ENCODE measurements at places on chromosomes 6 and 20.

- no peak for DNase-seq
Observed at GRCh38 chr6:8079126-8079525, 14.9 kb upstream of the BLOC1S5 start.

- DNase-seq: no peak
Observed at GRCh38 chr20:1121429-1121828, 3.0 kb downstream of the PSMF1 start.

DNA sequence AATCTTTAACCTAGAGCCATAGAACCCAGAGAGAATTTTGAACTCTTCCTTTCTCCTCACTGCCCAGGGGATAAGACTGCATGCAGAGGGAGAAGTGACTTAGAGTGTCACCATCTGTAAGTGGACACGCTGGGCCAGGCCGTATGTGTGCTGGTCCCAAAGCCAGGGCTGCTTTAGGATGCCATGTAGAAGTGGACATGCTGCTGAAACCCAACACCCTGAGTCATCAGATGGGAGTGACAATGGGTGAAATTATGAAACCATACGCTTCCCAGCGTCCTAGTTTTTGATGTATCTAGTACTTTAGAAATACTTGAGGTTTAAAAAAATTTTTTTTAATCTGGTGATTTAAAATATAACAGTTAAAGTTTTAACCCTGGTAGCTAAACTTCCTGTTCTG lies 191.1 kb downstream of the FNDC1 start:
- no peak for DNase-seq

DNA sequence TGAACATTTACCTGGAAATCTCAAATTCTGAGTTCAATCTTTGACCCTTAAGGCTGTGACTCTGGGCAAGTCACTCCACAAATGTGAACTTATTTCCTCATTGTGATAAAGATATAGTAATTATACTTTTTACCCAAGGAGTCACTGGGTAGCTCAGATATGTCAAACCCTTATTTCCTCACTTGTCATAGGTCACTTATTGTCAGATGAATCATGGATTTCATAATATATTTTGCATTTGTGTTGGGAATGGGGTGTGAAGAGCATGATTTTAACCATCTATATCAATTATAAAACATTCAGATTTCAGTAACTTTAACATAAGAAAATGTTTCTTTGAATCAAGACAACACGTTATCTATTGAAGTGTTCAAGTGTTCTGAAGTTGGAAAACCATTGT lies 3.7 kb upstream of the CARMIL1 start:
- DNase-seq: no peak

DNA sequence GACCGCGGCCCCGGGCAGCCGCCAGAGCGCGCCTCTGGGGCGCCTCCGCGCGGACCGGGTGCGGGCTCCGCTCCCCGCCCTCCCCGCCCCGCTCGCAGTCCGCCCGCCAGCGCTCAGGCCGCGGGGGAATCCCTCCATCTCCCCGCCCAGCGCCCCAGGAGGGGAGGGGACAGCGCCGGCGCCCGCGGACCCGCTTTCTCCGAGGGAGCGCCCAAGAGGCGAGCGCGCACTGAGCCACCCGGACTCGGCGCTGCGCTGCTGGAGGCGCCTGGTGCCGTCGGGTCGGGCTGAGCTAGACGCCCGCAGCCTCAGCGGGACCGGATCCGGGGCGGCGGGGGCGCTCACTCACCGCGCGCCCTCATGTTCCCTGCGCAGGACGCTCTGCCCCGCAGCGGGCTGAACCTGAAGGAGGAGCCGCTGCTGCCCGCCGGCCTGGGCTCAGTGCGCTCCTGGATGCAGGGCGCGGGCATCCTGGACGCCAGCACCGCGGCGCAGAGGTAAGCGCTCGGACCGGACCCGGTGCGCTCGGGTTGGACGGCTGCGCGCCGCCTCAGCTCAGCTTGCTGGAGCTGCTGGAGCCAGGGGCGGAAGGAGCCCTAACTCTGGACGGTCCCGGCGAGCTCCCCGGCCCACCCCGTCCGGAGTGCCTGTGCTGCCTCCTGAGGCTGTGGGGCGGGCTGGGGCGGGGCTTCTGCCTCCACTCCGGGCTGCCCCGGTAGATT lies 867 bp downstream of the EBF4 start:
- DNase-seq: no peak

- no peak for DNase-seq
Observed at GRCh38 chr6:154706389-154706788, 26.8 kb upstream of the SCAF8 start.

DNA sequence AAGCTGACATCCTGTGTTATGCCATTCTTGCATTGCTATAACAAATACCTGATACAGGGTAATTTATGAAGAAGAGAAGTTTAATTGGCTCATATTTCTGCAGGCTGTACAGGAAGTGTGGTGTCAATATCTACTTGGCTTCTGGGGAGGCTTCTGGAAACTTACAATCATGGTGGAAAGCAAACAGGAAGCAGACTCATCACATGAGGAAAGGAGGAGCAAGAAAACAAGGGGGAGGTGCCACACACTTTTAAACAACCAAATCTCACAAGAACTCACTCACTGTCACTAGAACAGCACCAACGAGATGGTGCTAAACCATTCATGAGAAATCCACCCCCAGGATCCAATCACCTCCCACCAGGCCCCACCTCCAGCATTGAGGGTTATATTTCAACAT lies 143.1 kb upstream of the GGTLC1 start:
- DNase-seq: no peak

DNA sequence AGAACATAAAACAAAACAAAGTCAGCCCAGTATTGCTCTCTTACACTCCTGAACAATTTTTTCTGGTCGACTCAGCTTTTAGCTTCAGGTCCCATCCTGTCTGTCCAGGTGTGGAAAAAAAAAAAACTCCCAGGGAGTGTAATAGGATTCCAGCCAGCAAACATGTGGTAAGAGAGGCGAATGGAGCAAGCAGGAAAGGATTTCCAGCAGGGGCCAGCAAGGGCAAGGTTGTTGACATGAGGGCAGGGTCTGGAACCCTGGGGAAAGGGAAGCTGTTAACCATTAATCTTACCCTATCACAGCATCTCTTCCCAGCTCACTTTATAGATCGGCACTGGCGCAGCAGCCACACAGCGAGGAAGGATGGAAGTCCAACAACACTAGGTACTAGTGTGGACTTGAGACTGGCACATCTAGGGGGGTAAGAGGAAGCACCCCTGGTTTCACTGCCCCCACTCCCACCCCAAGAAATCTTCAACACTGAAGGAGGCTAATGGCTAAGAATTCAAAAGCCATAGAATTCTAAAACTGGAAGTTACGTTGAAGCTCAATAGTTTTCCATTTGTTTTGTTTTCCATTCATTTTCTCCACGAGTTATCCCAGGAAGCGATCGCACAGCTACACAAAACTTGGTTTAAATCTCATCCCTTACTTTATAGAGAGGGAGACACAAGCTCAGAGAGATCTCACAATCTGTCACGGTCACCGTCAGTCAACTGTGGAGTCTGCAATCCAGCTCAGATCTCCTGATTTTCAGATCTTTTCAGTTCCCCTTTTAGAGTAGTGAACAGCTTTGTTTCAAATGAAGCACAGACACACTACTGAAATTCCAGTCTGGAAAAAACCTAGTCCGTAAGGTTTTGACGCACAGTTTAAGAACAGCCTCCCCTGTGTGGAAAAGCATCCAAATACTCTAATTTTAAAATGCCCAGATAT lies 53.3 kb downstream of the SLC22A23 start:
- DNase-seq: no peak

DNA sequence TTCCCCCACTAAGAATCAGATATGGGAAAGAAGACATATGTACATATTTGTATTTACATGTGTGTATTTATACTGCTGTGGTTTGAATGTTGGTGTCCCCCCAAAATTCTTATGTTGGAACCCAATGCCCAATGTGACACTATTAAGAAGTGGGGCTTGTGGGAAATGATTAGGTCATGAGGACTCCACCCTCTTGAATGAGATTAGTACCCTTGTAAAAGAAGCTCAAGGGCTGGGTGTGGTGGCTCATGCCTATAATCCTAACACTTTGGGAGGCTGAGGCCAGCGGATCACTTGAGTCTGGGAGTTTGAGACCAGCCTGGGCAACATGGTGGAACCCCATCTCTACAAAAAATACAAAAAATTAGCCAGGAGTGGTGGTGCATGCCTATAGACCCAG lies 3.9 kb upstream of the SMIM13 start:
- no peak for DNase-seq

DNA sequence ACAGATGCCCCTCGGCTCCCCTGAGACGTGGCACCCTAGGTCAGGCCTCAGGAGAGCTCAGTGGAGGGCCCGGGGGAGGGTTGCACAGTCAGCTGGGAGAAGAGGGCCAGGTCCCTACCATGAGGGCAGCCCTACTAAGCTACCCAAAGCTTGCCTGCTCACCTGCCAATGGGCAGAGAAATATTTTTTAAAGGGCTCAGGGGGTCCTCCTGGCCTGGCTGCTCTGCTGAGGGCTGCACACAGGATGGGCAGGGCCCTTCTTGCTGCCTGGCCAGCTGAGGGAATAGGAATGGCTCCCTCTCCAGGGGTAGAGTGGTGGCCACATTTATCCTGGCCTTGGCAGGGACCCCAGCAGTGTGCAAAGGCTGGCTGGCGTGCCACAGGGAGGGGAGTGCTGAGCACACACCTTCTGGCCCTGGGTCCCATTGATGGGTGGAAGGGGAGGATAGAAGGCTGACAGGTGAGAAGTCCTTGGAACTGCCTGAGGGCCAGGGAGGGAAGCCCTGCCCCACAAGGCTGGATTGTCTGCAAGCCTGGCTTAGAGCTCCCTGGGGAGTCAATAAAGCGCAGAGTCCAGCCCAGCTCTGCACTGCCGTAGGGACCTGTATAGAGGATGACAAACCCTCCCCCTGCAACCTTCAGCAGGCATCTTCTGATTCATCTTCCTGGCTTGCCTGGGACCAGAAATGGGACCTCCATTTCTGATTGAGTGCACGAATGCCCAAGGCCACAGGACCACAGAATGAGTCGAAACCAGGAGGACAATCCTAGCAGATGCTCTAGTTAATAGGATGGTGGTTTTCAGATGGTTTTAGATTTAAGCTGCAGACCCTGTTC lies 62.1 kb downstream of the NOL4L start:
- DNase-seq: no peak

GRCh38 chr20:53884859-53885541 lies 185.4 kb downstream of the BCAS1 start:
- DNase-seq: no peak

- DNase-seq: no peak
Observed at GRCh38 chr6:42236030-42236429, 18.4 kb upstream of the MRPS10 start.

DNA sequence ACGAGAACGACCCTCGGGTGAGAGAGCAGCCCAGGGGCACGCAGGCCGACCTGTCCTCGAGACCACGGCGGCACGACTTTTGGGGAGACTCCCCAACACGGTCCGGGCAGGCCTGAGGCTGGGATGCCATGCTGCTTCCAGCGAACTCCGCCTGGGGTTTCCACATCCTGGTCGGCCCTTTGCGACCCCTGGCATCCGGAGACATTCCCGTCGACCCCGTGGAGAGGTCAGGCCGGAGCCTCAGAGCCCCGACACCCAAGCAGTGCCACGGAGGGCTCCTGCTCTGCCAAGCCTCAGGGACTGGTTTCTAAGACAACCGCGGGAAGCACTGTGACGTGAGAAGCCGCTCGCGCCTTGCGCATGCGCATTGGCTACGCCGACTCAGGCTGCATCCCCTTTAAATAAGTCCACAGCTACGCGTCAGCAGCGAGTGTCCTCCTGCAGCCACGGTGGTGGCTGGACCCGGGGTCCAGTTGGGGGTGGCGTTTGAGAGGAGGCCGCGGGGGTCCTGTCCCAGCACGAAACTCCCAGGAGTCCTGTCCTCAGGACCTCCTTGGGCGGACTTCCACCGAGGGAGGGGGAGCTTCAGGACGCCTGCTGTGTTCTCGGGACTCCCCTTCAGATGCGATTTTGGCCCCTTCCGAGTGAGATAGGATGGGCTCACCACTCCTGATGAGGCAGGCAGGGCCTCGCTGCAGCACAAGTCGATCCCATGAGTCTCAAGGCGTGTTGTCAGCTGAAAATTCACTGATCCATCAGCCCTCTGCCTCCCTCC lies 1089.3 kb upstream of the DEFB115 start:
- DNase-seq: no peak

DNA sequence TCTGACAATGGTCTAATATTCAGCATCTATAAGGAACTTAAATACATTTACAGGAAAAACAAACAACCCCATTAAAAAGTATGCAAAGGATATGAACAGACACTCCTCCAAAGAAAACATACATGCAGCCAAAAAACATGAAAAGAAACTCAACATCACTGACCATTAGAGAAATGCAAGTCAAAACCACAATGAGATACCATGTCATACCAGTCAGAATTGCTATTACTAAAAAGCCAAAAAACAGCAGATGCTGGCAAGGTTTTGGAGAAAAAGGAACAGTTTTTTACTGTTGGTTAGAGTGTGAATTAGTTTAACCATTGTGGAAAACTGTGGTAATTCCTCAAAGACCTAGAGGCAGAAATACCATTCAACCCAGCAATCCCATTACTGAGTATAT lies 339.0 kb upstream of the ADGRB3 start:
- no peak for DNase-seq

GRCh38 chr6:16759646-16760515 lies 1.4 kb downstream of the ATXN1 start:
- DNase-seq: no peak

DNA sequence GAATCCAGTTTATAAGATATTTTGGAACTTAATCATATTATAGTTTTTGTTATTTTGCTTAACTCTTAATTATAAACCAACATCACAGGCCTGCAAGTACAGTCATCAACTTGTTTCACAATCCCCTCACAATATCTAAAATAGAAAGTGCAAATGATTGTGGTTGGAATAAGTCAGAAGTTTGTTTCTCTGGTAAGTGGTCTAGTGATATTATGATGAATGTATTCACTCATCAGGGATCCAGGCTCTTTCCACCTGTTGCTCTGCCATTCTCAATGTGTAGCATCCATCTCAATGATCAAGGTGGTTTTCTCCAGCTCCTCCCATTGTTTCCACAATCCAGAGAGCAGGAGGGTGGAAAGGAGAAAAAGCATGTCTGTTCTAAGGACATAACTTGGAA lies 54.2 kb downstream of the OPN5 start:
- no peak for DNase-seq

DNA sequence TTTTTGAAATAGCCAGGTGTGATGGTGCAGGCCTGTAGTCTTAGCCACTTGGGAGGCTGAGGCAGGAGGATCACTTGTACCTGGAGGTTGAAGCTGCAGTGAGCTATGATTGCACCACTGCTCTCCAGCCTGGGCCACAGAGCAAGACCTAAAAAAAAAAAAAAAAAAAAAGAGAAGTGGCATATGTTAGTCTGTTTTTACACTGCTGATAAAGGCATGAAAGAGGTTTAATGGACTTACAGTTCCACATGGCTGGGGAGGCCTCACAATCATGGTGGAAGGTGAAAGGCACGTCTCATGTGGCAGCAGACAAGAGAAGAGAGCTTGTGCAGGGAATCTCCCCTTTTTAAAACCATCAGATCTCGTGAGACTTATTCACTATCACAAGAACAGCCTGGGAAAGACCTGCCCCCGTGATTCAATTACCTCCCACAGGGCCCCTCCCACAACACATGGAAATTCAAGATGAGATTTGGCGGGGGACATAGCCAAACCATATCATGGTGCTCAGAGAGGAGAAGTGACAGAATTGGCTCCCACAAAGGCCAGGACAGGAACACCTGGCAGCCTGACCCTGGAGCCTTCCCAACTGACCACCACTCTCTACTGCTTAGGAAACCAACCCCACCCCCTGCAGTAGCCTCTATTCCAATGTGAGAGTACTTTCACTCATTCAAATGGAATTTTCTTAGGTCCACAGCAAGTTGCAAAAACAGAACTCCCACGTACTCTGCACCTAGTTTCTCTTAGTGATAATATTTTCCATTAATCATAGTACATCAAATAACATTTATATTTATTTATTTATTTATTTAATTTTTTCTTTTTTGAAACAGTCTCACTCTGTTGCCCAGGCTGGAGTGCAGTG lies 29.8 kb downstream of the ARHGAP40 start:
- no peak for DNase-seq

All from vagina (tissue), 2 donors.